H7 (cell line): ENCODE measurements at places on chromosomes 5 and 9. TPM values are rescaled to one million over a fixed set of nuclear protein-coding genes. Genes with fewer than 3 reads are reported as not detected.
A peak's percentile ranks its signal among the peaks of the same experiment; 100 is the strongest.

DNA sequence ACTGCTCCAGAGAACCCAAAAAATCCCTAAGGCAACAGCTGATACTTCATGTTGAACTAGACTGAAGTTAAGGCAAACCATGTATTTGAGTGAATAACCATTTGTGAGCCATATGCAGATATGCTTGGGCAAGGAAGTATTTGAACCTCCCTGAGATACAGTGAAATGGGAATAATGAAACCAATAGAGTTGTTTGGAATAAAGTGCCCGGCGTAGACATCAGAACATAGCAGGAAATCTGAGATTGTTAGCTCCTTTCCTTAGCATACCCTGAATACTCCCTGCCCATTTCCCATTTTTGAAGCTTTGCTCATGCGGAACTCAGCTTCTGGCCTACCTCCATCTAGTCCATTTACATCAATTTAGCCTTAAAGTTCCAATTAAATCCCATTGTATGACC lies 611.9 kb downstream of the EFNA5 start:
- no peak for DNase-seq

- DNase-seq = no peak
Measured at GRCh38 chr5:174221946-174222345, 176.4 kb downstream of the NSG2 start.

DNA sequence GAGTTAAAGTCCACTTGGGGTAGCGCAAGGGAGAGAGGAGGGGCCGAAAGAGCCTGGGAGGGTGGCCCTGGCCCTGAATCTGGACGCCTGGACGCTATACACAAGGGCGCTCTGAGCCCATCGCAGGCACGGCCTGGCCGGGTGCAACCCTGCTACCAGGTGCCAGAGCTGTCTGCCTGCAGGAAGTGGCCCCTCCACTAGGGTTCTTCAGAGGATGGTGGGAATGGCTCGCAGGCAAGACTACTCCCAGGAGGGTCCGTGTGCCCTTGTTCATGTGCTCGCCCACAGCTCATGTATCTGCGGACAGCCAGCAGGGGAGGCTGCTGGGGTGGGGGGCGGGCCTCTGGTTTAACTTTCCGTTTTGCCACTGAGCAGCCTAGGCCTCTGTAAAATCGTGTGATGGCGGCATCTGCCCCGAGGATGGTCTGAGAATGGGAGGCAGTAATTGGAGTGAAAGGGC lies 1.4 kb upstream of the NKD2 start:
- DNase-seq = peak; percentile 81

GRCh38 chr9:134637696-134638501 lies 3.7 kb upstream of the COL5A1 start:
- no peak for DNase-seq

GRCh38 chr5:54480296-54480695 lies 24.8 kb downstream of the HSPB3 start:
- DNase-seq = no peak

- peak; percentile 15 for DNase-seq
Measured at GRCh38 chr5:139645430-139645871, 2.7 kb upstream of the CXXC5 start.

DNA sequence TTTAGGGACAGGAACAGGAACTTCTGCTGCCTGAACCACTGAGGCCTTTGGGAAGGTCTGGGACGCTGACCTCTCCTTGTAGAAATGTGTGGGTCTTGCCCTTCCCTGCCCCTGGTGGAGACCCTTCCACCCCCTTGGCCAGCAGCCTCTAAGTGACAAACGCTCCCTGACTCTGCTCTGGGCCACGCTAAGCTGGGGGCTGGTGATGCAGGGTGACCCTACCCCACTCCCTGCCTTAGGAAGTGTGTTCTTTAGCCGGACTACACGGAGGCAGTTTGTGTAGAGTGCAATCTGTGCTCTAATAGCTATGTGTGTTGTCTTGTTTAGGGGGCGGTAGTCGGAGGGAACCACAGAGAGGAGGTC lies 123.0 kb downstream of the COL23A1 start:
- peak; percentile 54 for DNase-seq

GRCh38 chr5:136108180-136108611 lies 24.4 kb upstream of the SMAD5 start:
- DNase-seq = no peak

GRCh38 chr5:1545126-1545804 lies 21.5 kb upstream of the LPCAT1 start:
- no peak for DNase-seq

- no peak for DNase-seq
Measured at GRCh38 chr5:67347821-67348220, 151.2 kb upstream of the CD180 start.

GRCh38 chr5:66573733-66574132 lies 22.5 kb upstream of the MAST4 start:
- no peak for DNase-seq

- DNase-seq = no peak
Measured at GRCh38 chr9:85237478-85237877, 504.3 kb downstream of the AGTPBP1 start.

GRCh38 chr9:137953683-137954438 lies 76.3 kb downstream of the CACNA1B start:
- DNase-seq = peak; percentile 31

- no peak for DNase-seq
Measured at GRCh38 chr5:2223303-2223702, 340.6 kb upstream of the IRX4 start.

GRCh38 chr9:17330097-17330496 lies 195.3 kb downstream of the CNTLN start:
- DNase-seq = no peak

- no peak for DNase-seq
Measured at GRCh38 chr5:170357955-170358444, 31.2 kb downstream of the KCNMB1 start.

DNA sequence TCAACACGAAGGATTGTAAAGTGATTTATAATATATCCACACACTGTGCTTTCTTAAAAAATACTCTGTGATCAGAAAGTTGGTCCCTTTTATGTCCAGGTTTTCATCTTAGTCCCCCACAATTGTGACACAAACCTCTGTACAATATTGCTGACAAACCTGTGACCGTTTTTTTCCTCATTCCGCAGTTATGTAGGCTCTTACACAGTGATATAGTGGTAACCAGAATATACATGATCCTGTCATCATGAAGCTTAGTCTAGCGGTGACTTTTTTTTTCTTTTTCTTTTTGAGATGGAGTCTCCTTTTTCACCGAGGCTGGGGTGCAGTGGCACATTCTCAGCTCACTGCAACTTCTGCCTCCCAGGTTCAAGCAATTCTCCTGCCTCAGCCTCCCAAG lies 8.7 kb downstream of the ANP32B start:
- no peak for DNase-seq

DNA sequence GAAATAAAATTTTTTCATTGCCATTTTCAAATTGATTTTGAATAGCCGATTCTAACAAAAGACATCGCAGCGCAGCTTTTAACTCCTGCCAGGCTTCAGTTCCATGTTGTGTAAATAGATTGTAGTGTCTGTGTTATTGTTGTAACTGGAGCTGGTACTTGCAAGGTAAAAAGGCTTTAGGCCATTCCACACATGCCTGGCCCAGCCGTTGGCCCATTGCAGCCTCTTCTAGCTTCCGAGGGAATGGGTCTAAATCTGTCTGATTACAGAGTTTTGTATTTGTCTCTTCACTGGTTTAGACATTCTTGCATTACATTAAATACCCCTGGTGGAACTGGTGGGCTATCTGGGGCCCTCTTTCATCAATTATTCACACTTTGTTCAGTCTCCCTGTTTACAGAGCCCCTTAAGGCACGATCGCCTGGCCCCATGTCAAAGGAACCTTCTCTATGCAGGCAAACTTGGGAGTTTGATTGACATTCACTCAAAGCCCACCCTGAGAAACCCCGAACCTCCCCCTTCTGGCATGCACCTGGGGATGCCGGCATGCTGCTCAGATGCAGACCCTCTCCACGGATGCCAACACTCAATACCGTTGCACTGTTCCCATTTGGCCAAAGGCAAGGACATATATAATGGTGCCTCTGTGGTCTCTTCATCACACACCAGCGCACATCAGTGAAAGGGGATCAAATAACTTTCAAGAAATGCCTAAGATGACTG lies 281.7 kb upstream of the IRX2 start:
- no peak for DNase-seq

DNA sequence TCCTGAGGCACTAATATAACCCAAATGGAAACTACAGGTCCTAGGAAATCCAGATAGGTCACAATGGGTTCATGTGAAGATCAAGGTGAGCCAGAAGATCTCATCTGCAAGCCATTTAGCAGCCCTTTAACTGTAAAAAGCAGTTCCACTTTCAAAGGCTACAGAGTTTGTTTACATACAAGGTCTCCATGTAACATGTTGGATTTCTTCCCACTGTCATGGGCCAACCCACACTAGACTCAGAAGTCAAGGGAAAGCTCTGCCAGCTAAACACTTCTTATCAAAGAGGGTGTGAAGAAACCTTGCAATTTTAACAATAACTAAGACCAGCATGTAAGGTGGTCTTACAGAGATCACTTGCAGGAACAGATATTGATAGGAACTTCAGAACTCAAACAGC lies 3.8 kb upstream of the CTNNAL1 start:
- no peak for DNase-seq

DNA sequence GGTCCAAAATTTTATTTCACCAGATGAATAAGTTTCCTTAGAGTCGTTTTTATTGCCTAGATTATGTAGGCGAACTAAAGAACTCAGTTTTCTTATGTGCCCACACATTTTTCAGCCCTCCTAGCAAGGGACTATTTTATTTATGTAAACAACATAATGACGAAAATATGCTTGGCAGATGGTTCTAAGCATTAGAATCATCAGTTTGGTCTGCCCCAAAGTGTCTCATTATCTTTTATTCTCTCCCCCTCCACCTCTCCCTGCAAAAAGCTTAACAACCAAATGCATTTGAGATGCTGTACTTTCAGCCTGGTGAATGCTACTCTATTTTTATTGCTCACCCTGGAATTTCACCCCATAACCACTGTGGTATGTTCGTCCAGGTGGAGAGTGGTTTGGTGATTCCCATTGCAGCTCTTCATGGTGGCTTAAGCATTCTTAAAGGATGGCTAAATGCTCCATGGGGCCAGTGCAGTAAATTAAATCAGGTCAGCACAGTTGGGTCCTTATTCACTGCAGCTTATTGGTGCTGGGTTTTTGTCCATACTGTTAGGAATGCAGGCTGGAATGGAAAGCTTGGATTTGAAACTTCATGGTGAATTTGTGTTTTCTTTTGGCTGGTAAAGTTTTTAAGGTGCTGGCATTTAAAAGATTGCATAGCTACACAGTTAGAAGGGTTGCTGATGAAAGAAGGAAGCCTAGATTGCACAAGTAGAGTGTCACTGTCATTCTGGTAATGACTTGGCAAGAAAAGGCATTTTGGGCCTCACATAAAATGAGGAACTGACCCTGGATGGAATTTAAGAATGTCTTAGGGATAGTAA lies 39.2 kb downstream of the TLE4 start:
- DNase-seq = no peak

DNA sequence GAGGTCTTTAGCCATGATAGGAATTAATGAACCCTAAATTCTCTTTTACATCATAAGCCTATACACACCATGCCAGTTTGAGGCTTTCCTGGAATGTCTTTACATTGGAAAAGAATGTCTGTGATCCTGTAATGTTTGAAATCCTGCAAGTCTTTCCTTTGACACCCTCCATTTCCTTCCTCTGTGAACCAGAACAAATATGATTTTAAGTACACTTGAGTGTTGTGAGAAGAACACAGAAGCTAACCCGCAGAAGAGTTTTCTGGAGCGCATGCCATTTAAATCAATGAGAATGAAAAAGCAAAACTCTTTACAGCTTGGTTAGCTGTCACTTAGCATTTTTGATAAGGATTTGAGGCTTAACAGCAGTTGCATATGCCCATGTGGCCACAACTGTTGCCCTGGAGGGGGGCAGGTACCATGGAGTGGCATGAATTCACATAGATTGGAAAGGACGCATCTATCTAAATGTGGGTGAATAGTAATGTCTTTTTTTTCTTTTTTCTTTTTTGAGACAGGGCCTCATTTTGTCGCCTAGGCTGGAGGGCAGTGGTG lies 372.6 kb downstream of the KDM4C start:
- DNase-seq = no peak

- no peak for DNase-seq
Measured at GRCh38 chr5:85813146-85813545, 804.6 kb upstream of the COX7C start.

DNA sequence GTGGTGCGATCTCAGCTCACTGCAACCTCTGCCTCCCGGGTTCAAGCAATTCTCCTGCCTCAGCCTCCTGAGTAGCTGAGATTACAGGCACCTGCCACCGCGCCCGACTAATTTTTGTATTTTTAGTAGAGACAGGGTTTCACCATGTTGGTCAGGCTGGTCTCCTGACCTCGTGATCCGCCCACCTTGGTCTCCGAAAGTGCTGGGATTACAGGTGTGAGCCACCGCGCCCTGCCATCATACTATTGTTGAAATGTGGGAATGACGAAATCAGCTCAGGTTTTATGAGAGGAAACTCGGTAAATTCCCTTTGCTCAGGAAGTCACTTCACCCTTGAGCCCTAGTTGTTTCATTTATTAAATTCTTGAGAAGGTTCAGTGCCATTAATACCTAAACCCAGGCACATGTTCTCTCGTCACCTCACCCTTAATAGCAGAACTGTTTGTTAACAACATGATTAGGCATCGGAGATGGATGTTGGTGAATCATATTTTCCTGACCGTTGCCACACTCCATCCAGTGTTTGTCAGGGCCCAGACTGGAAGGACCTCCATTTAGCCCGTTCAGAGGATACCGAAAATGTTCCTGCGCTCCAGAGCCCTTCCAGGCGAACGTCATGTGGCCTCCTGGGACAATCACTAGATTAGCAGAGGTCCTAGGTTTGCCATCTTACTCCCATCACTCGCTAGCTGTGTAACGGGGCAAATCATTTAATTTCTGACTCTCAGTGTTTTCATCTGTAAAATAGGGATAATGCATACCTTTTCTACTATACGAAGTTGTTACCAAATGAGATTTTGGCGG lies 20.0 kb upstream of the CREBRF start:
- DNase-seq = peak; percentile 4

The GALNT10 gene
- 13.8 and 16.3 TPM in 2 replicates for total RNA-seq

The OR13D1 gene
- not detected in 2 replicates for total RNA-seq

The ZCCHC10 gene
- total RNA-seq = 22.3 and 24.0 TPM in 2 replicates

The INSL6 gene
- total RNA-seq = not detected in 2 replicates

The FOXD1 gene
- 2.5 and 2.6 TPM in 2 replicates for total RNA-seq

The TAF1L gene
- total RNA-seq = not detected in 2 replicates

The IFNB1 gene
- not detected in 2 replicates for total RNA-seq

The SLC2A6 gene
- 13.8 and 18.2 TPM in 2 replicates for total RNA-seq

The GMCL2 gene
- total RNA-seq = not detected in 2 replicates

The HSDL2 gene
- 27.6 and 30.0 TPM in 2 replicates for total RNA-seq

The CCDC183 gene
- total RNA-seq = 0.66 and 0.85 TPM in 2 replicates
